ENCODE measurements at places on chromosomes 16 and 17.

DNA sequence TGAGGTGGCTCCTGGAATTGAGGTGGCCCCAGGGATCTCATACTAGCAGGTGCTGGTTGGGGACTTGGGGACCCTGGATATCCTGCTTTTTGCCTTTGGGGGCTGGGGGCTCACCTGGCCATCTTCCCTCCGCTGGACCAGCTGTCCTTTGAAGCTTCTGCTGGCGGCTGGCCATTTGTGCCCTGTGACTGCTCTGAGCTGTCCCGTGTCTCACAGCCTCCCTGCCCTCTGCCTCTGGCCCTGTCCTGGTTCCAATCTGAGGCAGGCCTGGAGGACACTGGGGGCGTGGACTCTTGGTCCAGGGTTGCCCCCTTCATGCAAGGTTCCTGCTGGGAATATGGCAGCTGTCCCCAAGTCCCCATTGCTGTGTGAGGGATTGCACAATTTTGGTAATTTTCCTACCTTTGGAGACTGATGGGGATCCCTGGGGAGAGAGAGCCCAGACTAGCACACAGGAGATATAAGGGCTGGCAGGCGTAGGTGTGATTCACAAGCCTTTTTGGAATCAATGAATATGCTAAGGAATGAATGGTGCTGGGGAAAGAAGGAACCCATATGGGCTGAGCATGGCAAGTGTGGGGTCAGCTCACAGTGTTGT is 19.2 kb downstream of the ADCY7 start:
- no peak for DNase-seq

DNA sequence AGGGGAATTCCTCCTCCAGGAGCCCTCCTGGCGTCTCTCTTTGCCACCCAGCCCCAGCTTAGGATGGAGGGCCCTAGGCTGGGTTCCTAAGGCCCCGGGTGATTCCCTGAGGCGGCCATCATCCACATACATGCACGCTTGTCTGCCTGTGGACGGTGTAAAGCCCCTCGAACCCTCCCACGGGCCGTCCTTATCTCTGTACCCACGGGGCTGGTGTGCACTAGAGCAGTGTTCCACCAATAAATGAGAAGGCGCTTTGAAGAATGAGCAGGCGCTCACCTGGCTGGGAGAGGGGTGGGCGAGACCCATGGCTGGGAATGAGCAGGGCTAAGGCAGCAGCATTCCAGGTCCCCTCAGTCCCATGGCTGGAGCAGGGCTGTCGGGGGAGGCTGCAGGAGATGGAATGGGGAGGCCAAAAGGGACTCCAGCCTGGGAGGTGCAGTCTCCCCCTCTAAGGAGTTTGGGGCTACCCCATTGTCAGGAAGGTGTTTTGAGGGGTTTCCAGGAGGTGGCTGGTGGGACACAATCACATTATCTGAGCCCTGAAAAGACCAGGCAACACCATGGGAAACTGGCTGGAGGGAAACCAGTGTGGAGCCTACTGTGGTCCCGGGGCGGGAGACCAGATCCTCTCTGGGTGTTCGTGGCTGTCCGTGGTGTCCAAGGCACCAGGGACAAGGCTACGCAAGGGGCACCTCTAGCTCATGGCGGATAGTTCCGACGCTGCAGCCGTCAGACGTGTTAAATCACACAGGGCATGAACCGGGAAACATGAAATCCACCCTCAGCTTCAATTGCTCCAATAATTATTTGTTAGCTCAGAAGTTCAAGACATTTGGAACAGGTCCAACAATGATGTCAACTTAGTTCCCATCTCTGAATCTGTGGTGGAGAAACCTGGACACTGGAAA is 87.5 kb upstream of the DNAH17 start:
- no peak for DNase-seq

DNA sequence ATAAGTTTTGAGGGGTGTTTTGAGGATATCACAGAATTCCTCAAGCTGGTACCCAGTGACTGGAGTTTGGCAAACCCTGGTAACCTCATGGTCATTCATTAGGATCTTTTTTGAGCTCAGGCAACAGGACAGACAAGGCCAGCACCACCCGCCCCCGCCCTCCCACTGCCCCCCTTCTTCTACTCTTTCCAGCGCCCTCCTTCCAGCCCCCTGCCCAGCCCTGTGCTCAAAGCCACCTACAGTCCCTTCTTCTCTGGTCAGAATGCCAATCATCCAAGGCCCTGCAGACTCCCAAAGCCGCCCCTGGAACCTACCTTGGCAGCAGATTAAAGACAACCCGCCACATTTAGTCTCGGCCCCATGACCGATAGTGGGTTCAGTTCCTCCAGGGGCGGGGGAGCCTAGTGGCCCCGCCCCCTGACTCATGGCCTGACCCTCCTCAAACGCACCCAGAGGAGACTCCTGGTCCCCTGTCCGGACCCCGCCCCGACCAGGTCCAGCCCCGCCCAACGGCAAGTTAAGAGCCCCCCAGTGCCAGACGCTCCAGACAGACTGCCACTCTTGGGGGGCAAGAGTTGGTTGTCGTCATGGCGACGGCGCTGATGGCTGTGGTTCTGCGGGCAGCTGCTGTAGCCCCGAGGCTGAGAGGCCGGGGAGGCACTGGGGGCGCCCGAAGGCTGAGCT is at the start of gene NAGS:
TSS of gene NAGS (plus strand) at position 546 of the 684 bp plus-strand sequence. CDS start at position 588, 42 bp downstream.
- DNase-seq: no peak

DNA sequence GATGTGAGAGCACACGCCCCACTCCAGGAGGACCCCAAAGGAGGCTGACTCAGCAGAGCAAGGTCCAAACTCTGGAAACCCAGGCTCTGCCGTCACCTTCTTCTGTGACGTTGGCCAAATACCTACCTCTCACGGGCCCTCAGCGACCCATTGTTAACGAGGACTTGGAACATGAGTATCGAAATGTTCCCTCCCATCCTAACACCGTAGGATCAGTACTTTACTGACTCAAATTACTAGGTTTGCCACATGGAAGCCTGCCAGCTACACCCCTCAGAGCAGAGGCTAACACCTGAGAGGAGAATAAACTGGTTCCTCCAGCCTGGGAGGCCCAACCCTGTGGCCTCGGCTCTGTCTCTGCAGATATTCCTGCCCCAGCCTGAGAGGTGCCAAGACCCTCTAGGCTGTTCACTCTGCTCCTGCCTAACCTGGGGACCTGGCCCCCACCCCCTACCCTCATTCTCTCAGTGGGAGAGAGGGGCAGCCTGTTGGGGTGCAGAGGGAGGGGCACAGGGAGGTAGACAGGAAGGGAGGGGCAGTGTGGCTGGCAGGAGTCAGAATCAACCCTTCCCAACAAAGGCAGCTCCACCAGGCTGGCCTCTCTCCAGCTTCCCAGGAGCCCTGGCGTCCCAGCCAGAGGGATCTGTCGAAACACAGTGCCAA is 4.4 kb downstream of the PITPNM3 start:
- no peak for DNase-seq

GRCh38 chr16:27851586-27851985 is 211.9 kb downstream of the GSG1L start:
- no peak for DNase-seq

DNA sequence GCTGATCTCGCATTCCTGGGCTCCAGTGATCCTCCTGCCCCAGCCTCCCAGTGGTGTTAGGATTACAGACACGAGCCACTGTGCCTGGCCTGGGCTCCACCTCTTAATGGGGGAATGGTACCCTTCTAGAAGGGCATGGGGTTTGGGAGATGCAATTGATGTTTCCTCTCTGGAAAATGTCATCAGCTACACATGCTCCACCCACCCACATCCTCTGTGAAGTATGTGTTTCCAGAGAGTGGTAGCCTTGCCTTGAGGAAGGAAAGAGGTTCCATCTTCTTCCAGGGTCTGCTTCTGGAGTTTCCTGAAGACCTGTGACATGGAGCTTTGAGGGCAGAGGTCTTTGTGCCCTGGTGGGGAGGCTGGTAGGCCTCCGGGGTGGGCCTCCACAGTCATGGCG is 45.2 kb upstream of the GSE1 start:
- no peak for DNase-seq

DNA sequence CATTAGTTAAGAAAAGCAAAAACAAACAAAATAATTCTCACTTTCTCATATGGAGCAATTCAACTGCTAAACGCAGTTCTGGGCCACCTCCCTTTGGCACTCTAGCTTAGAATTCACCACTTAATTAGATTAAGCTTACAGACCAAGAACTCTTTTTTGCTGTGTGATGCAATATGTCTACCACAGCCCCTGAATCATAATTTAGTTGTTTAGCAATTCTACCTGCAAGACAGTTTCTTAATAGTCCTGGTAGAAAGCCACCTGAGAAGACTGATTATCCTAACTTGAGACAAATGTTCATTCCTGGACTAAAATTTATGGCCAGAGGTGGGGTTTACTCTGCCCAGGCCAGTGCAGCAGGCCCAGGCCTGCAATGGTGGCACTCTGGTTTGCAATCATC is 205.9 kb downstream of the HS3ST3A1 start:
- no peak for DNase-seq

DNA sequence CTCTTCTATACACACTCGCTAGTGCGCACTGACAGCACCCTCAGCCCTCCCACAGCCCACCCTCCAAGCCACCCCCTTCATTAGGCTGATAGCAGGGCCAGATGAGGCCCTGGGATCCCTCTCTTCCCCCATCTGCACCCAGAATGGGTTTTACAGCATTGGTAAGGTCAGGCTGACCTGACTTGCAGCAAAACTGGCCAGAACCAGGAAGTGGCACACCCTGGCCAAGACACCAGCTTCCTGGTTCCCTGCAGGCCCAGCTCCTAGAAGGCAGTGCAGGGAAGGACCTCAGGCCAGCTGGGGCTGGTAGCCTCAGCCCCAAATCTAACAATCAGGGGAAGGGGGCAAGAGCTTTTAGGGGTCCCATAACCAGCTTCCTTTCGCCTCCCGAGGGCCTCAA is 50.0 kb upstream of the MRPS23 start:
- DNase-seq: no peak

DNA sequence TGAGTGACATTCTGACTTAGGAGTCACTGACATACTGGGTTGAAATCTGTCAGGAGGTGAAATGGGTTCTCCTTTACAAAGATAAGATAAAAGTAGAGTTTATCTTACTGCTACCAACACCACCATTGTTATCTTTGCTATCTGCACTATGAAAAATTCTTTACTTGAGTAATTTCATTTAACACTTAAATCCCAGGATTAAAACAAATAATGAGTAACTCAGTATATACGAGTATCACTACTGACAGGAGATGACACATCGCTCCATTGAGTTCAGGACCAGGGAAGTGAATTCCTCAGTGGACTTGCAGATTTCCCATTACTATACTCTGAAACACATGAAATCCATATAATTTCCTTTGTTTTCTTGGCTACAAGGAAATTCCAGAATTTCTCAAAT is 242.1 kb upstream of the NLRP1 start:
- DNase-seq: no peak

- no peak for DNase-seq
These were observed 589 bp downstream of the XYLT2 start for GRCh38 chr17:50346313-50347116.

DNA sequence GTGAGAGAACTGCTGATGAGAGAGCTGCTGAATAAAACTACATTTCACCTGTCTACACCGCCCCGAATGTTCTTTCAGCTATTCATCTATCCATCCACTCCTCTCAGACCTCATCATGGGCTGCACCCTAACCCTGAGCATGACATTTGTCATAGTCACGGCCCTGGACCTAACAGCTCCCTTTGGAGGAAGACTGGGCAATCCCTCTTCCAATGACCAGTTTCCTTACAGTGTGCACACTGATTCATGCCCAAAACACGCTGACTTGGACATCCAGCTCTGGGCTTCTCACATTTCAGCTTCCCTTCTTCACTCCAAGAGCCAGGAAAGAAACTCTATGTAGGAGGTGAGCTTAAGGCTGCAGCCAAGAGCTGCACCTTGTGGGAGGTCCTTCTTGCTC is 41.8 kb upstream of the ARL4D start:
- no peak for DNase-seq

GRCh38 chr17:11177340-11177739 is 63.7 kb upstream of the SHISA6 start:
- no peak for DNase-seq

GRCh38 chr16:79628501-79628975 is 28.0 kb upstream of the MAF start:
- no peak for DNase-seq

- no peak for DNase-seq
These were observed 174.2 kb downstream of the SEC14L1 start for GRCh38 chr17:77315010-77315409.

GRCh38 chr16:25633549-25633948 is 58.2 kb upstream of the HS3ST4 start:
- DNase-seq: no peak

DNA sequence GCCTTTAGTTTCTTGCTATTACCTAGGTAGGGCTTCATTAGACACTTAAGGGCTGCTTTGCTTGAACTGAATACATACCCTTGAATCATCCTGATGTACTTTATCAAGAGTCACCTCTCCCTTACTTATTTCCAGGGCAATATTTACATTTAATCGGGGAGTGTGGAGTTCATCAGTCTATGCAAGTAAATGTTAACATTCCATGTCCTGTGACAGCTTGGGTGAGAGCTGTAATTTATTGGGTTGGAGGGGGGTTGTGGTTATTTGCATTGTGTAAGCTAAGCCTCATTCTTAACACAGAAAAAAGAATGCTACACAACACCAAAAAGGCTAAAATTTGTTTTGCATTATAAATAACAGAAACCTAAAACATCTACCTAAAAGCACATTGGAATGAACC is 16.7 kb downstream of the KCNJ16 start:
- DNase-seq: no peak

- no peak for DNase-seq
These were observed 21.7 kb downstream of the KRT23 start for GRCh38 chr17:40915721-40916256.

GRCh38 chr17:42548070-42548837 is 4.5 kb upstream of the HSD17B1 start:
- DNase-seq: no peak

DNA sequence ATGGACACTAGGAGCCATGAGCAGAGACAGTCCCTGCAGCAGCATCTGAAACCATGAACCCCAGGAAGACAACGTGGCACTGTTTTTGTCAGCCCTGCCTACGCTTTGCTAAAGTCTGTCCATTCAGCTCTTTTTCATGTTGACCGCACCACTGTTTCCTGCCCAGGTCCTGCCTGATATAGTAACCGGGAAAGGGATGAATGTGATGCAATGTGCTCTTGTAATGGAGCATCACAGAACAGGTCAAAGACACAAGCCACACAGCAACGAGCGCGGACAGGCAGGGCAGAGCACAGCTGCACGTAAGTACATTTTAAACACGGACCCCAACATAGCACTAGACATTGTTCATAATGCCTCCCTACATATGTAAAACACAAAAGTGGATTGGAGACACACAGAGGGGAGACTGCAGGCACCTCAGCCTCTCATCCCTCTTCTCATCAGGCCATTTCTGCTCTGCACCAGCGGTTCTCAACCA is 16.9 kb upstream of the TNFRSF13B start:
- DNase-seq: no peak

DNA sequence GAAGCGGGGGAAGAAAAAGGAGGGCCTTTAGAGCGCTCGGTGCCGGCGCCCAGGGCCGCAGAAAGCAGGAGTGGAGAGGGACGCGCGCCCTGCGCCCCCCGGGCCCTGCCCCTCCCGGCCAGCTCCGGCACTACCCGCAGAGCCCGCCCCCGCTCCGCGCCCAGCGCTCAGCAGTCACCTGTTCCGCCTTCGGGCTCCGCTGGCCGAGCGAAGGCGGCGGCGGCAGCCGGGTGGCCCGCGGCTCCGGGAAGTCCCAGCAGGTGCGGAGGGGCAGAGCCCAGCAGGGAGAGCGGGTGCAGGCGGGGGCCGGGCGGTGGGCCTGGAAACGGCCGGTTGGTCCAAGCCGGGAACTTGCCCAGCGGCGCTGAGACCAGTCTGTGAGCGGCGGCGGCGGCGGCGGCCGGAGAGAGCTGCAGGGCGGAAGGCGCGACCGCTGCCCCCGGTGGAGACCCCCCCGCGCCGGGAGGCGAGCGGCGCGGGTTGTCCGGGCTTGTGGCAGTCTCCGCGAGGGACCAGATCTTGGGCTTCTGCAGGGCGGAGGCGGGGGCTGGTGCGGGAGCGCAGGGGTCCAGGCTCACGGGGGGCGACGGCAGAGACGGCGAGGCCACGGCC is 2.2 kb downstream of the IRX3 start:
- no peak for DNase-seq
